ENCODE measurements at places on chromosomes 5 and 9.

DNA sequence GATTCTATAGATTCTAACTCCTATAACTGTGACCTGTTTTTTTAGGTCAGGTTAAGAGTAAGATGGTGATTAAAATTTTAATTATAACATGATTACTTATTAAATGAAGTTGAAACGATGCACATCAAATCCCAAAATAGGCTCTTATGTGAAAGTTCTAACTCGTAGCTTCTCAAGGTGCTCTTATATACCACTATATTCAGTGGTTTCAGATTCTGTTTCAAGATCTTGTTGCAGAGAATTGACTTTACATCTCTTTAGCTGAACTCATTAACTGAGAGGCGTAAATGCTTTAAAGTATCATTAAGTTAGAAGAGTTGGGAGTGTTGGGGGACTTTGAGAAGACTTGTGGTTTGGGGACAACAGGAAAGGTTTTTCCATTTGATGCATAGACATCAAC, 1399.8 kb downstream of the PTPRD start:
- no peak for DNase-seq

DNA sequence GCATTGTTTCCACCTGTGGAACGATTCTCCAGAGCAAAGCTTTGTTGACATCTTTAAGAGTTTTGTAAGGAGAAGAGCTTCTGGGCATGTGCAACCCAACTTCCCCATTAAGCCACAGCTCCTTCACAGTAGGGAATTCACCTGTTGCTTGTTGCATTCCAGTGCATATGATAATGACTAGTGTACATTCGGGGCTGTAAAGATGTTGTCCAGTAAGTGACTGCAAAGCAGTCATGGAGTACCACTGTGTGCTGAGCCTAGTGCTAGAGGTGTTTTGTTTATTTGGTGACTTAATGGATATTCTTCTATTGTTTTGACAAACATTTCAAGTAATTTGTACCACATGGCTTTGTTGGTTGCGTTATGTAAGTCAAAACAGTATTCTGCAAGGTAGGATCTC, 12.8 kb downstream of the UGCG start:
- no peak for DNase-seq

GRCh38 chr5:158050421-158050820, 191.5 kb upstream of the CLINT1 start:
- DNase-seq, result no peak

DNA sequence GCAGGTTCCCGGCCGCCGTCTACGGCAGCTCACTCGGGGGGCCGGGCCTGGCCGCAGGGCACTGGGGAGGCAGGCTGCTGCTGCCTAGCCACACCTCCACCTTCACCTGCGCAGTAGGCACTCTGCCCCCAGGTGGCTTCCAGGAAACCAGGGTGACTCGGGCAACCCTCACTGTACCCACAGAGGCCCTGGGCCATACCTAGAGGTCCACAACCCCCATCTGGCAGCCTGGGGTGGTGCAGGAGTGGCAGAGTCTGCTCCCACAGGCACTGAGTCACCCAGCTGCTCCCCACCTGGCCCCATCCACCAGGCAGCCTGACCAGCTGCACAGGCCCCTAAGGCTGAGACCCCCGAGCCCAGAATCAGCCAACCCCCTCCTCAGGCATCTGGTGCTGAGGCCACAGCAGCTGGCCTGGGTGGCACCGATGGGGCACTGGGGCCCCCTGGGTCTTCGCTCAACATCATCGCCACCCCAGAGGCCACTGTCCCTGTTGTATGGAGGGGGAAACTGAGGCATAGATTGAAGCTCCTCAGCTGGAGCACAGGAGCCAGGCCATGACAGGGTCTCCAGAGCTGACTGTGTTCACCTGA, 70.2 kb downstream of the KCNT1 start:
- DNase-seq, result no peak

DNA sequence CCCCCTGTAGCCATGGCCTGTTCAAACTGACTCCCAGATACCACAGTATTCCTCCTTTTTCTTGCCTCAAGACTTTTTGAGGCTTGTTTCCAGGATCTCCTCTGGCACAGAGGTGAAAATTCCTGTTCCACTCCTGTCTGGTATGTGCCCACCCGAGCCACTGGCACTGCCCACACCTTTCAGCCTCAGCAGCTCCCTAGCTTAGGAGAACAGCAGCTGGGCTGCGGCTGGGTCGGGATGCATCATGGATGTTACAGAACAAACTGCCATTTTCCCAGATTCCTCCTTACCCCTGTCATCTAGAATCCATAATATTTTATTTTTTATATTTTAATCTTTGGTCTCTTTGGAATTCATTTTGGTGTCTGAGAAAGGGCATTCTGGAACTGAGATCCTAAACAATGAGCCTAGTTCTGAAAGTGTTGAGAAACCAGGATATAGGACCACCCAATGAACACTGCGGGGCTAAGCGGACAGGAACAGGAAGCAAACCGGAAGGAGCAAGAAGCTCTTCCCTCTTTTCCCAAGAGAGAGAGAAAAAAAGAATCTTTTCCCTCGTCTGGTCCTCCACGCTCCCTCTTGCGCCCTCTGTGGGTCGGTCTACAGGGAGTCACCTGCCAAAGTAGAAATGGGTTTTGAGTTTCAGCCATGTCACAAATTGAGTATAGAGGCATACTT, 12.5 kb downstream of the OR2S2 start:
- DNase-seq, result peak; percentile 86
